ENCODE measurements at places on chromosomes 7 and 10. TPM values are rescaled to one million over a fixed set of nuclear protein-coding genes. Genes with fewer than 3 reads are reported as not detected.

GRCh38 chr7:66110856-66111255, 3.8 kb upstream of the CRCP start:
- peaks cover 14% of the 10 kb centered on the region for H3K36me3 ChIP-seq
- H3K27me3 ChIP-seq = no peaks in the 10 kb centered on the region
- DNase-seq = peak; percentile 97
- peak overlapping the region; percentile 63 for H3K27ac ChIP-seq
- H3K4me3 ChIP-seq = no peak overlapping the region

DNA sequence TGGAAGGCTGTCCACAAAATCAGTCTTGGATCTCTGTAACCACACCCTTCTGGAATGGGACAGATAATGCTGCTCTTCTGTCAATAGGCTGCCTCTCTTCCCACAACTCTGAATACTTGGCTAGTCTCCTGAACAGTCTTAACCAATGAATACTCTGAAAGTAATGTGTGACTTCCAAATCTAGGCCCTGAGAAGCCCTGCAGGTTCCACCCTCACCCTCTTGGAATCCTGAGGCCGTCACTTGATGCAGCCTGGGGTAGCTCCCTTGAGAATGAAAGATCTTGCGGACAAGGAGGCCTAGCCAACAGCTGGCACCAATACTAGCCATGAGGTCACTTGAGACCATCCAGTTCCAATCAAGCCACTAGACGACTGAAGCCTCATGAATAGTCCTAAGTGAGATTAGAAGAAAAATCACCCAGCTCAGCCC, 109.2 kb downstream of the ARHGAP12 start:
- H3K27ac ChIP-seq = no peak overlapping the region
- H3K36me3 ChIP-seq = no peaks in the 10 kb centered on the region
- H3K27me3 ChIP-seq = no peaks in the 10 kb centered on the region

DNA sequence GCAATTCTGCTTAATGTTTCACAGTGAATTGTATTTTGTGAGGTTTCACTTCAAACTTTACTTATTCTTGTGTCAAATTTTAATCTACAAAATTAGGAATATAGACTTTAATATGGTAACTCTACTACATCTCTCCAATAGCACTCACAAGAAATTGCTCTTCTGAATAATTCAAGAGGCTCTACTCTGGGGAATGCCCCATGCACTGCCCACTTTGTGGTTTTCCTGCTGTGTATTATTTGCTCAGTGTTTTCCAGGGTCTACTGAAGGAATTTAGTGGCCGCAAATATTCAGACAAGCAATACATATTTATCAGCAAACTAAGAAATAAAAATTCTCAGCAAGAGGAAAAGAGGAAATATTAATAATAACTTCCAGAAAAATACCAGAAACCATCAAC, 611.4 kb downstream of the TNS3 start:
- DNase-seq = no peak
- no peak overlapping the region for H3K4me3 ChIP-seq
- H3K27me3 ChIP-seq = no peaks in the 10 kb centered on the region
- no peak overlapping the region for H3K27ac ChIP-seq
- H3K36me3 ChIP-seq = no peaks in the 10 kb centered on the region

Gene CTNNA3
- total RNA-seq = 0.18 TPM

GRCh38 chr7:149304006-149304405, 42.0 kb downstream of the ZNF783 start:
- H3K4me3 ChIP-seq = no peak overlapping the region
- no peak for DNase-seq
- H3K36me3 ChIP-seq = no peaks in the 10 kb centered on the region
- H3K27ac ChIP-seq = no peak overlapping the region
- H3K27me3 ChIP-seq = no peaks in the 10 kb centered on the region
- H3K4me1 ChIP-seq = no peaks in the 10 kb centered on the region

Gene FAM25G
- not detected for total RNA-seq

Gene HOXA2
- 2.3 TPM for total RNA-seq

DNA sequence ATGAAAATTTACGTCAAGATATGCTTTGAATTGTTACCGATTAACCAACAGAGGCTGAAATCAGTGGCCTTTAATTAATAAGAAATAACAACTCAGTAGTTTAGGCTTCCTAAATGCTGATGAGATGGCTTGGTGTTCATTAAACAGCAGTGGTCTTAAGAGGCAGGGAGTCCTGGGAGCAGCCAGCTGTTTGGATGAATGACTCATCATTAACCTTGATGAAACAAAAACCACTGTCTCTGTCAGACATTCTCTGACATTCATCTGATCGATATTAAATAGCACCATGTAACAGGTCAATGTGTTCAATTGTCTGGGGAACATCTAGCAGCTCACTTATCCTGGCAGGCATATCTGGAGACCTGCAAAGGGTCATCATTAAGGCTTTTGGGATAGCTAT, 234.2 kb upstream of the LRRN3 start:
- H3K27me3 ChIP-seq = no peaks in the 10 kb centered on the region
- no peak overlapping the region for H3K27ac ChIP-seq
- no peaks in the 10 kb centered on the region for H3K36me3 ChIP-seq
- H3K4me3 ChIP-seq = no peak overlapping the region

GRCh38 chr10:74153123-74153522, 2.1 kb downstream of the ADK start:
- no peak overlapping the region for H3K4me3 ChIP-seq
- H3K27me3 ChIP-seq = no peaks in the 10 kb centered on the region
- H3K36me3 ChIP-seq = no peaks in the 10 kb centered on the region
- no peak overlapping the region for H3K27ac ChIP-seq
- H3K4me1 ChIP-seq = peaks cover 4% of the 10 kb centered on the region

Gene OR2A2
- not detected for total RNA-seq

DNA sequence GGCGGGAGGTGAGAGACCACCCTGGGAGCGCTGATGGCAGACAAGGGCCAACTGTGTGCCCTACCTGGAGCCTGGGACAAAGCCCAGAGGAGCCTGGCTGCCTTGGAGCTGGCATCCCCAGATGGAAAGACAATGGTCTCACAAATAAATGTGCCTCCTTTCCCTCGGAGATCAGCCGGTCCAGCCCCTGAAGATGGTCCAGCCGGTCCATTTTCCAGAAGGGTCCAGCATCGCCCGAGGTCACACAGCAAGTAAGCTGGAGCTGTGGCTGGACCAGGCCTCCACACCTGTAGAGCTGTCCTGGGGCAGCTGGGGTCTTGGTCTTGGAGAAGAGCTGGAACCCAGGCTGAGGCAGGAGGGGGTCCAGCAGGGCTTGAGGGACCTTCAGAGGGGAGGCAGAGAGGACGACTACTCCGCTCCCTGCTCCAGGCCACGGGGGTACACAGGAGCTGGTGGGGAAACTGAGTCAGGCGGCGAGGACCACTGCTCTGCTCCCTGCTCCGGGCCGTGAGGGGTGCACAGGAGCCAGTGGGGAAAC, 3.6 kb downstream of the ELFN1 start:
- no peak overlapping the region for H3K4me3 ChIP-seq
- H3K27ac ChIP-seq = no peak overlapping the region
- peaks cover 22% of the 10 kb centered on the region for H3K27me3 ChIP-seq
- no peaks in the 10 kb centered on the region for H3K4me1 ChIP-seq

Gene AKR1D1
- not detected for total RNA-seq

Gene LGI1
- not detected for total RNA-seq

GRCh38 chr10:81136261-81136660, 598.6 kb downstream of the SH2D4B start:
- no peaks in the 10 kb centered on the region for H3K4me1 ChIP-seq
- no peaks in the 10 kb centered on the region for H3K36me3 ChIP-seq
- H3K4me3 ChIP-seq = no peak overlapping the region
- no peak overlapping the region for H3K27ac ChIP-seq

Gene SPAM1
- total RNA-seq = not detected

Gene ATG9B
- total RNA-seq = not detected

- H3K4me3 ChIP-seq = no peak overlapping the region
- no peak overlapping the region for H3K27ac ChIP-seq
- H3K4me1 ChIP-seq = peaks cover 49% of the 10 kb centered on the region
- H3K36me3 ChIP-seq = peaks cover 74% of the 10 kb centered on the region
- no peaks in the 10 kb centered on the region for H3K27me3 ChIP-seq
Observed at GRCh38 chr7:47326808-47327207, 255.1 kb downstream of the TNS3 start.

Gene NPFFR1
- total RNA-seq = not detected

GRCh38 chr10:61335359-61335758, 117.8 kb downstream of the TMEM26 start:
- H3K4me1 ChIP-seq = no peaks in the 10 kb centered on the region
- DNase-seq = no peak
- no peaks in the 10 kb centered on the region for H3K27me3 ChIP-seq
- no peaks in the 10 kb centered on the region for H3K36me3 ChIP-seq

Gene DGKB
- not detected for total RNA-seq

Gene MUC3A
- total RNA-seq = not detected

GRCh38 chr7:120714945-120715344, 143.0 kb downstream of the TSPAN12 start:
- no peaks in the 10 kb centered on the region for H3K36me3 ChIP-seq
- DNase-seq = no peak
- H3K4me1 ChIP-seq = no peaks in the 10 kb centered on the region
- no peak overlapping the region for H3K27ac ChIP-seq

DNA sequence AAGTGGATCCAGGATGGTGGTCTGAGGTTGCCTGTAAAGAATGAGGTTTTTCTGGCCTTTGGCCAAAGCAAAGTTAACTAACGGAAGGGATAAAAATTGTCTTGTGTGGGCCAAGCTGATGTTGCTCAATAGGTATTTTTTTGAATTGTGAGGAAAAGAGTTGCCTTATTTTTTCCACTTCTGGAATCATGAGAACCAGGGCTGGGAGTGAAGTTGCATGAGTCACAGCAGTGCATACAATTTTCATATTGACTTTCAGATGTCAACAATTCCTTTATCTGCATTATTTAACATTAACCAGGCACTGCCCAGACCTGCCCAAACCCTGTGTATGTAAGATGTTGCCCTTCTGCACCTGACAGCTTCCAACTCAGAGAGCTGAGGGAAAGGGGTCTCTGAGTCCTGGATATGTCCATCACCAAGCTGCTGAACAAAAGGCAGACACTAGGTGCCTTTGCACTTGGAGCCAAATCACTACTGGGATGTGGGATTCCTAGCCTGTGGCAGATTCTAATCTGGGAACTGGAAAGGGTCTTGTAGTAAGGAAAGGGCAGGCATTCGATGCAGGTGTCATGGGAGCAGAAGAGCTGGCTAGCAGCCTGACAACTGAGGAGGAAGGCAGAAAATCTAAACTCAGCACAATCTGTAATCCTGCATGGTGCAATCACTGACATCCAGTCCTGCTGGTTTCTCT, 52.3 kb upstream of the SLC35B4 start:
- H3K4me3 ChIP-seq = no peak overlapping the region
- no peaks in the 10 kb centered on the region for H3K27me3 ChIP-seq
- H3K4me1 ChIP-seq = peaks cover 14% of the 10 kb centered on the region
- no peak overlapping the region for H3K27ac ChIP-seq
- H3K36me3 ChIP-seq = no peaks in the 10 kb centered on the region

DNA sequence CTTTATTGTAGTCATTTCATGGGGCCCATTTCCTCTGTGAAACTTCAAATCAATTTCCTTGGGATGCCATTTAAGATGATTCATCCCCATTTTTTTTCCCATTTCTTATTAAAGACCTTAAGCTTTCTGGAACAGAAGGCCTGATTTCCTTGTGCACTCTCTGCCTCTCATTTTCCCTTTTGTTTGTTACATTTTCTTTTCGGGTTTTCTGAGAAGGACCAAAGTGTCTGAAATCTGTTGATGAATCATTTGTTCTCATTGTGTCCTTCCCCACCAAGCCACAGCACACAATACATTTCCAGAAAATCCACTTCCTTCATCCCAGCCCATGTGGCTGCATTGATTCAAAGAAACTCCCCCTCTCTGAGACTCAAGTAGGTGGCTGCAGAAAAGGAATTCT, 372.4 kb downstream of the SFMBT2 start:
- H3K4me1 ChIP-seq = no peaks in the 10 kb centered on the region
- no peaks in the 10 kb centered on the region for H3K27me3 ChIP-seq
- no peak overlapping the region for H3K27ac ChIP-seq
- H3K4me3 ChIP-seq = no peak overlapping the region
- no peak for DNase-seq
- no peaks in the 10 kb centered on the region for H3K36me3 ChIP-seq

GRCh38 chr7:152751449-152752141, 8.0 kb upstream of the ACTR3B start:
- no peak for DNase-seq
- H3K36me3 ChIP-seq = no peaks in the 10 kb centered on the region
- no peaks in the 10 kb centered on the region for H3K27me3 ChIP-seq
- H3K4me1 ChIP-seq = no peaks in the 10 kb centered on the region

DNA sequence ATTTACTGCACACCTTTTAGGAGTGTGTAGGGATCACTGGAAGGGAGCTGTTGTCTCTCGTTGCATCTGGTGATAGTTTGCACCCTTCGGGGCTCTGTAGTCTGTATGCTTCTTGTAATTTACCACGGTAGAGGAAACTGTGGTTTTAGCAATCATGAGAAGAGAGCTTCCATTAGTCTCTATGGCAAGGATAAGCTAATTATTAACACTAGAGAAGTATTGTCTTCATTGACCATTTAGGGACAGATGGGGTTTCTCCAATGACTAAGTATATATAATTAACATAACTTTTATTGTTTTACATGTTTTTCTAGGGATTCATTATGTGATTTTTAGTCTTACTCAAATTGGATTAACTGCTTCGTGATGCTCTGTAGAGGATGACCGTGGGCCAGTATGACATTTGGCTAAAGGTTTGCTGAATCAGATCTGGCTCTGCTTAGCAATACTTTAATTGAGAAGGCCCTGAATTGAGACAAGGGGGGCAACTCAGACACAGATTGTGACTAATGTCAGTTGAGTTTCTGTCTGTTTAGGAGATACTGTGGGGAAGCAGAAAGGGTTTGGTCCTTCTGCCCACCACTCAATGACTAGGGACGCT, 8.7 kb downstream of the SLC18A2 start:
- H3K27me3 ChIP-seq = peaks cover 3% of the 10 kb centered on the region
- DNase-seq = no peak
- H3K4me1 ChIP-seq = no peaks in the 10 kb centered on the region
- no peaks in the 10 kb centered on the region for H3K36me3 ChIP-seq
- no peak overlapping the region for H3K27ac ChIP-seq
- no peak overlapping the region for H3K4me3 ChIP-seq

- H3K4me1 ChIP-seq = no peaks in the 10 kb centered on the region
- peaks cover 82% of the 10 kb centered on the region for H3K36me3 ChIP-seq
Observed at GRCh38 chr7:30627026-30627425, 32.3 kb downstream of the GARS1 start.

Gene HUS1
- total RNA-seq = 46.6 TPM

- H3K4me1 ChIP-seq = no peaks in the 10 kb centered on the region
- H3K36me3 ChIP-seq = no peaks in the 10 kb centered on the region
- no peak overlapping the region for H3K4me3 ChIP-seq
- H3K27me3 ChIP-seq = no peaks in the 10 kb centered on the region
- no peak for DNase-seq
Observed at GRCh38 chr7:150327308-150327707, 4.0 kb upstream of the ACTR3C start.

DNA sequence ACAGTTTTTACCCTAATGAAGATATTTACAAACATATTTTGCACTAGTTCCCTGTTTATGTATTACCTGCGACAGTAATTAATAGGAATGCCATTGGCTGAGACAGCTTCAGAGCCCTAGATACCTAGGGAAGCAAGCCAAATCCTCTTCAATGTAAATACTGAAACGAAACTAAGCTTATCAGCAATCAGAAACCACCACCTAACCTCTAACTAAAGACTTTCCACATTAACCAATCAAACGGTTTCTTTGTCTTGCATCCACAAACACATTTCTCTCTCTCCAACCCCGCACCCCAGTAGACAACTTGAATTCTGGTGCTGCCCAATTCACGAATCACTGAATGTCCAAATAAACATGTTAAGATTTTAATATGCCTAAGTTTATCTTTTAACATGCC, 474.4 kb upstream of the C7orf33 start:
- no peak for DNase-seq
- no peaks in the 10 kb centered on the region for H3K36me3 ChIP-seq
- H3K27ac ChIP-seq = no peak overlapping the region
- H3K4me1 ChIP-seq = no peaks in the 10 kb centered on the region

Gene KCNMA1
- total RNA-seq = 0.94 TPM

Gene MACC1
- total RNA-seq = not detected

Gene PARG
- total RNA-seq = 38.1 TPM

Gene TSC22D4
- total RNA-seq = 25.3 TPM

Gene C10orf95
- not detected for total RNA-seq
